Activated T-helper 1 cell treated with anti-CD3 and anti-CD28 coated beads, Interleukin-2, amount 50 U/mL, for 16 hours (primary cell): ENCODE measurements at places on chromosomes 4 and X.

DNA sequence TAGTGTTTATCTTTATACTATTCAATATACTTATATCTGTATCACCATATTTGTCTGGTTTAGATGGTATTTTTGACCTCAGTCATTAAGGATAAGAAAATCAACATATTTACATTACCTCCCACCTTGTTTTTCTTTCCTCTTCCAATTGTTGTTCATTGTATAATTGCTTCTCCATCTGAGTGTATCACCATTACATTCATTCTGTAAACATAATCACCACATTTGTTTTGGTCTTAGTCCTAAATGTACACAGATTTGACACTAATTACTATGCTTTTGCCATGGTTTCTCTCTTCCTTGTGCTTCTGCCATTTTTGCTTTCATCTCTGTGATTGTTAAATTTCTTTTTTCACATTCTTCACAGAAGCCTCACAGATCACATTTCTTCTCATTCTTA lies 12.7 kb downstream of the ARMCX6 start:
- DNase-seq, result no peak

DNA sequence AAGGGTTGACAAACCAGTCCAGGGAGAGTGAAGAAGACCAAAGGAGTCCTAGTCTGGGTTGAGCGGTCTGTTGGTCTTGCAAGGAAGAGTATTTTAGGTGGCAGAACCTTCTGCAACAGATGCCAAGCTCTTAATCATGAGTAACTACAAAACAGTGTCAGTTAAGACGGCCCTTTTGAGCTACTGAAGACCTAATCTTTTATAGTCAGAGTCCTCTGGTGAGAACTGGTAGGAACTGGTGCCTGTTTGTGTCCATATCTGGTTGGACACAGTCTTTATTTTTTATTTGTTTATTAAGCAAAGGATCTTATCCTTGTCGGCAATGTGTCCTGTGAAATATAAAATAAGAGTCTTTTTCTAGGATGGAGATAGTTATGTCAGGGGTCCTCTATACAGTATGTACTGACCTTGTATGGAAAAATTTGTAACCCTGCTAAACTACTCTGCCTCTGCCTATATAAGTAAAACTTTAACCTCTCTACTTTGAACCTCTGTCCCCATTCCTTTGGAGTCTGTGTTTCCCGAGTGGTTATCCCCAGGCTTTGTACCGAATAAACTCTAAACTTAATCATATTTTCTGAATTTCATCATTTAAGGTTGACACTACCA lies 47.1 kb downstream of the FAM13A start:
- DNase-seq, result no peak

DNA sequence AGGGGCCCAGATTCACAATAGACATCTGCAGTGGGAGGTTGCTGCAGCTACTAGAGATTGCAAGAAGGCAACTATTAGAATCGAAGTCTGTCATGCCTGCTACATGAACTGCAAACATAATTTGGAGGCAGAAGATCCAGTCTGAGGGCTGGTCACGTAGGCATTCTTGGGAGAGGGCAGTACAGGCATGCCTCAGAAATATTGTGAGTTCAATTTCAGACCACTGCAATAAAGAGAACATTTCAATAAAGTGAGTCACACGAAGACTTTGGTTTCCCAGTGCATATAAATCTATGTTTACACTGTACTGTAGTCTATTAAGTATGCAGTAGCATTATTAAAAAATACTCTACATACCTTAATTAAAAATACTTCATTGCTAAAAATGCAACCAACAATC lies 585.8 kb upstream of the FAT1 start:
- DNase-seq, result no peak

- no peak for DNase-seq
Observed at GRCh38 chr4:133823177-133823576, 378.4 kb downstream of the PABPC4L start.

DNA sequence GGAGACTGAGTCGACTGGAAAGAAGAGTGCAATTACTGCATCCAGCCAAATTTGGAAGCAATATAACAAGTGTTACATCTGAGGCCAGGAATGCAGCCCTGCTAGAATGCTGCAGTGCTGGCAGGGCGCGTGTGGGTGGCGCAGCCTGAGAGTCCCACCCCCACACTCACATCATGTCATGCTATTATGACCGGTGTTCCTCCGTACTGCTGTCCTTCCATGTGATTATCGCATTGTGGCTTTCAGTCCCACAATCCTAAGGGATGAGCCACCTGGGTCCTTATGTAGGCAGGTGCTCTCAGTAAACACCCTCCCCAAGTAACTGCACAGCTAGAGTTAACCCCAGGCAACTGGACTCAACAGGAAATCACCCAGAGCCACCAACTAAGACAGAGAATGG lies 122.6 kb upstream of the CPEB2 start:
- DNase-seq, result no peak

- no peak for DNase-seq
Observed at GRCh38 chrX:30971774-30972603, 82.9 kb upstream of the TAB3 start.

DNA sequence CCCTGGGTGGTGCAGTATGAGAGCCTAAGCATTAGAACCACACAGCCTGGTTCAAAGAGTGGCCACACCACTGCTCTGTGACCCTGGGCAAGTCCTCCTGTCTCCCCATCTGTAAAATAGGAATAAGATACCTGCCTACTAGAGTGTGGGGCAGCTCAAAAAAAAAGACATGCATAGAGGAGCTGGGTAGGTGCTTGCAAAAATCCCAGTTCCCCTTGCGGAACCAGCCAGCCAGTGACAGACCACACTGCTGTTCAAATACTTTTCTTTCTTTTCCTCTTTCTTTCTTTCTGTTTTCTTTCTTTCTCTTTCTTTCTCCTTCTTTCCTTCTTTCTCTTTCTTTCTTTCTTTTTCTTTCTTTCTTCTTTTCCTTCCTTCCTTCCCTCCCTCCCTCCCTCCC lies 63.0 kb upstream of the TRIM2 start:
- DNase-seq, result no peak

- DNase-seq, result no peak
Observed at GRCh38 chr4:97477974-97478373, 665.3 kb downstream of the STPG2 start.

DNA sequence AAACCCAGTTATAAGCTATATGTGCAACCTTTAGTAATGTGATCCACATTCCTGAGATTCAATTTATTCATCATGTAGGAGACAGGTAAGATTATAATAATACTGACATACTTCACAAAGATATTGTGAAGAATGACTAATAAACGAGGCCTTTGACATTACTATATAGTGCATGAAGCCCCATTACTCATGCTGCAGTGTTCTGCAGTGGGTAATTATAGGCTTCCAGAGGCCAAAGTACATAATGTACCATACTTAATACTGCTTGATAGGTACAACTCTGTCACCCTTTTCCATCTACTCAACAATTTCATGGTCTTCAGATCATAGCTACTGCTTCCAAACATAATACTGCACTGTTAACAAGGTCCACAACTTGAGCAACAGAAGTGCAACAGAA lies 68.9 kb downstream of the COL25A1 start:
- DNase-seq, result no peak

- no peak for DNase-seq
Observed at GRCh38 chr4:159006202-159006601, 96.7 kb upstream of the RAPGEF2 start.

GRCh38 chr4:3725936-3726870 lies 40.0 kb upstream of the ADRA2C start:
- DNase-seq, result no peak

- no peak for DNase-seq
Observed at GRCh38 chr4:80266902-80267380, 477 bp downstream of the FGF5 start.

DNA sequence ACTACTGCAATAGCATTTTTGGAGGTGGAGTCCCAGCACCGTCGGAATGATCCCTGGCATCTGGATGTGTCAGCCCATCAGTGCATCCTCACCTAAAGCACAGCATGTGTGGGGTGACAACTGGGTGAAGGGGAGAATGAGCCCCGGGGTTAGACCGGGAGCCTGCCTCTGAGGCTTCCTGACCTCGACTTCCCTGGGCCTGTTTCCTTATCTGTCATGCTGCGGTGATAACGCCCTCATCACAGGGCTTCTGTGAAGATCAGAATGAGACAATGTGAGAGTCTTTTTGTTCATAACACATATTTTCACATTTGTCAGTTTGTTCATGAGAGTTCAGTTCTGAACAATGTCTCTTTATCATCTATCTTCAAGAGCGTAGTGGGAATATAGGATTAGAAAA lies 31.1 kb upstream of the PDLIM3 start:
- no peak for DNase-seq

GRCh38 chrX:68203211-68203610 lies 230.1 kb downstream of the OPHN1 start:
- no peak for DNase-seq

DNA sequence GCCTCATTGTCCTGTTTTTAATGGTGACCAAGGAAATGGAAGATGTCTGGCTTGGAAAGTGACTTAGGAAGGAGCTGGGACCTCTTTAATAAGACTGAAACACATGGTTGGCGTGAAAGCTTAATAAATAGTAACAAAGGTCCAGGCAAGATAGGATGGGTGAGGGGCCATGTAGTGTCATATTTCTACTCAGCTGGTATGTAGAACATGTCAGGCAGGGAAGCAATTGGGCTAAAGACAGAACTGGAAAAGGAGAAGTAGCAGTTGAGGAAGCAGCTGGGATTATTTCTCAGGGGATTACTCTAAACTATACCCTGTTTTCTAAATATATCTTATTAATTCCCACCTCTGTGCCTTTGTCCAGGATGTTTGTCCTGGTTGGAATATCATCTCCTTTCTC lies 18.6 kb downstream of the ITGB1BP2 start:
- no peak for DNase-seq

- no peak for DNase-seq
Observed at GRCh38 chrX:1909419-1910206, 294.8 kb downstream of the ASMT start.

- peak; percentile 29 for DNase-seq
Observed at GRCh38 chr4:2441393-2442174, 22.8 kb downstream of the CFAP99 start.

GRCh38 chr4:107689912-107690587 lies 30.0 kb downstream of the PAPSS1 start:
- DNase-seq, result no peak

GRCh38 chr4:38266616-38267015 lies 306.4 kb downstream of the PTTG2 start:
- no peak for DNase-seq
